Testis (tissue), 5 donors: ENCODE measurements at places on chromosomes 3 and 15. TPM values are rescaled to one million over a fixed set of nuclear protein-coding genes. Genes with fewer than 3 reads are reported as not detected.
A peak's percentile ranks its signal among the peaks of the same experiment; 100 is the strongest.

GRCh38 chr3:10495003-10495402 is 10.4 kb downstream of the ATP2B2 start:
- no peaks in the 10 kb centered on the region for H3K27me3 ChIP-seq
- peak; percentile 38 for DNase-seq
- H3K4me1 ChIP-seq: no peaks in the 10 kb centered on the region

- no peak overlapping the region for H3K4me3 ChIP-seq
- H3K4me1 ChIP-seq: no peaks in the 10 kb centered on the region
- H3K27me3 ChIP-seq: no peaks in the 10 kb centered on the region
- H3K27ac ChIP-seq: no peak overlapping the region
- DNase-seq: no peak
- no peaks in the 10 kb centered on the region for H3K36me3 ChIP-seq
Measured at GRCh38 chr15:27396996-27397395, 426.0 kb downstream of the GABRG3 start.

The GOLGA8M gene
- polyA plus RNA-seq: 8.7 TPM

- no peak for DNase-seq
- no peaks in the 10 kb centered on the region for H3K27me3 ChIP-seq
- H3K36me3 ChIP-seq: no peaks in the 10 kb centered on the region
- H3K4me3 ChIP-seq: no peak overlapping the region
- H3K27ac ChIP-seq: no peak overlapping the region
- no peaks in the 10 kb centered on the region for H3K4me1 ChIP-seq
Measured at GRCh38 chr3:184078851-184079250, 18.0 kb upstream of the HTR3E start.

DNA sequence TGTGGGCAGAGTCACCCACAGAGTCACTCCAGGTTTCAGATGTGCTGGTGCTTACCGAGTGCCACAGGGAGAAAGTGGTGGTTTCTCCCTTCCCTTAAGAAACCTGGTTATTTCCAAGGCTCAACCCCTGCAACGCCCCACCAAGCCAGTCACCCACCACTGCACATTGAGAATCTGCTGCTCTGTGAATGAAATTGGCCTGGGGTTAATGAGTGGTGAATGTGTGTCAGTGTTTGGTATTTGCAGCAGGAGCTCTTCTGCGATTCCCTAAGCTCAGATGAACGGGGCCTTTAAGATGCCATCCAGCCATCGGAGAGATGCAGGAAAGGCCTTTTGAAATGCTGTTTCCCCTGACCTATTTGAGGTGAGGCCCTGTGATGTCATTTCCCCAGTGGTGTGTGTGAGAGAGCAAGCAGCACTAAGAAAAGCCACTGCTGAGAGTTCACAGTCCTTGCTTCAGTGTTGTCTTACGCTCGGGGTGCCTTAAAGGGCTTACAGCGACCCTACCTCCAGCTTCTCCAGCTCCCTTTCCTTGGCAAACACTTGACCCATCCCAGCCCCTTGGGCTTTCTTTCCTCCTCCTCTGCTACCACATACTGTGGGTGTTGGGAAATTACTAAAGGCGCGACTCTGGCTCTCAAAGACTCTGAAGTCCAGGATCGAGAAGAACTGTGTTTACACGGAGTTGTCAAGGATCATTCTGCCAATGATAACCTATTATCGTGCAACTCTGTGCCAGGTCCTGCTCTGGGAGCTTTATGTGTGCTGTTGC is 68.9 kb downstream of the SMAD3 start:
- peaks cover 39% of the 10 kb centered on the region for H3K4me1 ChIP-seq
- H3K36me3 ChIP-seq: no peaks in the 10 kb centered on the region
- H3K27ac ChIP-seq: peak overlapping the region; percentile 45
- no peak overlapping the region for H3K4me3 ChIP-seq

The C3orf52 gene
- 5.7 TPM for polyA plus RNA-seq

DNA sequence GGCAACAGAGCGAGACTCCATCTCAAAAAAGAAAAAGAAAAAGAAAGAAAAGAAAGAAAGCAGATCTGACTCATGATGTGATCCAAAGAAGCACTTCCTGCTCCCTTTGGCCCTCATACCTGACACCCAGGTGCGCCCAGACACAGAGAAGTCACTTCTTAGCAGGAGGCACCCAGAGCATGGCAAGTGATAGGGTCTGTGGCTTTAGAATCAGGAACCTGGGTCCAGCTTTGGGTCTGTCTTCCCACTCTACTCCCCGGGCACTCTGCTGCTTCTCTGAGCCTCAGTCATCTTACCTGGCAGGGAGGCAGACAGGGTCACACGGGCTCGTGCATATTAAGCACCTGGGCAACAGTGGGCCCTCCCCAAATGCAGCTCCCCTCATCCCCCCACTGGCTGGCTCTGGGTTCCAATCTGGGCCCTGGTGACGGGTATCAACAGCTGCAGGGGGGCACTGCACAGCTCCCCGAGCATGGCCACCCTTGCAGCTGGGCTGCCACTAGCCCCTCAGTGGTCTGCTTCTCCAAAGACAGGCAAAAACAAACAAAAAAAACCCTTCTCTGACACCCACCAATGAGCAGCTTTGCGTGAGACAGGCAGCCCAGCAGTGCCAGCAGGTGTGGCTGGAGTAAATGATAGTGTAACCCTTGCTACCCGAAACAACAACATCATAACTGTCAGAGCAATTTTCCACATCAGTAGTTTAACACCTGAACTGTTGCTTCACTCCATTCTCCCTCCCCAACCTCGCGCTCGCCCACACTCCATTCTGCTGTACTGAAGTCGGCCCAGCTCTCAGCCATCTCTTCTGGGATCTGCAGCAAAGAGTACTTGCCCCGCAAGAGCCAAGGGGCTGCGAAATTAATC is 99.8 kb downstream of the MEGF11 start:
- no peak for DNase-seq
- H3K27ac ChIP-seq: no peak overlapping the region
- no peaks in the 10 kb centered on the region for H3K27me3 ChIP-seq

DNA sequence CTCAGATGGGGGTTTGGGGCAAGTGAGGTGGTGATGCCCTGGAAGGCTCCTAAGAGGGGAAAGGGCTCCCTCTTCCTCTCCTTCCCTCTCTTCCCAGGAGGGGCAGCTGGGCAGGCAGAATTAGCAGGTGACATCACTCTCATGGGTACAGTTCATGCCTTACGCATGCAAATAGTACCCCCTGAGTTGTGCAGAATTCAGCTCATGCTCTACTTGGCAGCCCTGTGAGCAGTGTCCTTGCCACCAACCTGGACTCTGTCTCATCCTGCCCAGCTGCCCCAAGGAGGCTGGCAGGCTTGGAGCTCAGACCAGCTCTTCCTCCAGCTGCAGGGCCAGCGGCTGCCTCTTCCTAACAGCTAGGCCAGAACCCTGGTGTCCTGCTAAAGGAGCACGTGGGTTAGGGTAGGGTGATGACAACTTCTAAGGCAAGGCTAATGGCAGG is 3.3 kb downstream of the CHAC1 start:
- H3K4me3 ChIP-seq: no peak overlapping the region
- H3K27ac ChIP-seq: no peak overlapping the region
- no peaks in the 10 kb centered on the region for H3K27me3 ChIP-seq
- DNase-seq: no peak

The UQCC5 gene
- 37.0 TPM for polyA plus RNA-seq

The TTC14 gene
- polyA plus RNA-seq: 18.6 TPM

The C3orf49 gene
- 0.66 TPM for polyA plus RNA-seq

- DNase-seq: no peak
- no peak overlapping the region for H3K4me3 ChIP-seq
- no peaks in the 10 kb centered on the region for H3K27me3 ChIP-seq
- H3K36me3 ChIP-seq: no peaks in the 10 kb centered on the region
Measured at GRCh38 chr3:108088146-108088545, 2.7 kb downstream of the CD47 start.

- H3K4me3 ChIP-seq: no peak overlapping the region
- DNase-seq: no peak
- no peak overlapping the region for H3K27ac ChIP-seq
- H3K27me3 ChIP-seq: no peaks in the 10 kb centered on the region
- H3K36me3 ChIP-seq: no peaks in the 10 kb centered on the region
Measured at GRCh38 chr3:117091676-117092075, 382.1 kb downstream of the TUSC7 start.

DNA sequence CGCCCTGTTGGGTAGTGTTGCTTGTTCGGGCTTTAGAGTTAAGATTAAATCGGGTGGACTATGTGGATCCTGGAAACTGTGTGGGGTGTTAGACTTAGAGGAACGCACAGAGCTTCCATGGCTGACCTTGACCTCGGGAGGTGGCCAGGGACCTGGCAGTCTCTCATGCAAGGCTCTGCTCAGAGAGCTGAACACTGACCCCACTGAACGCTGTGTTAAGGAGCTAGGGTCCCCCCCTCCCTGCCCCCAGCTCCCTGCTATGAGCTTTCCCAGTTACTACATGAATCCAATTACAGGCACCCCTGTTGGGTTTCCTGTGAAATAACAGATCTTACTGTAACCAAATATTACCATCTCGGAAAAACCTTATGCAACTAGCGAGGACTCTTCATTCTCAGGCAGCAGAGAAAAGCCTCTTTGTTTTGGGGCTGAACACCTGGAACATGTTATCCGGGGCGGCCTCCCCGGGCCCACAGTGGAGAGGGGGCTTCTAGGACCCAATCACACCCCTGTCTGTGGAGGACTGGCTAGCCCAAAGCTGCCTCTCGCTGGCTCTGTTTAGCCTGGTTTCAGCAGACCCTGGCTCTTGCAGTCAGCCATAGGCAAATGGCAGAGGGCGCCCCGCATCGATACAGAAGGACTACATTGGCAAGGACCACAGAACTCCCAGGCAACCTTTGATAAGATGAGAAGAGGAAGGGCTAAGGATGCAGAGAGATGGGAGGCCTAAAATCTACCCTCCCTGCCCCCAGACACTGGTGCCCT is 25.8 kb upstream of the ALDH1A3 start:
- no peaks in the 10 kb centered on the region for H3K36me3 ChIP-seq
- DNase-seq: no peak
- H3K4me3 ChIP-seq: no peak overlapping the region
- peaks cover 11% of the 10 kb centered on the region for H3K4me1 ChIP-seq
- no peaks in the 10 kb centered on the region for H3K27me3 ChIP-seq
- no peak overlapping the region for H3K27ac ChIP-seq

DNA sequence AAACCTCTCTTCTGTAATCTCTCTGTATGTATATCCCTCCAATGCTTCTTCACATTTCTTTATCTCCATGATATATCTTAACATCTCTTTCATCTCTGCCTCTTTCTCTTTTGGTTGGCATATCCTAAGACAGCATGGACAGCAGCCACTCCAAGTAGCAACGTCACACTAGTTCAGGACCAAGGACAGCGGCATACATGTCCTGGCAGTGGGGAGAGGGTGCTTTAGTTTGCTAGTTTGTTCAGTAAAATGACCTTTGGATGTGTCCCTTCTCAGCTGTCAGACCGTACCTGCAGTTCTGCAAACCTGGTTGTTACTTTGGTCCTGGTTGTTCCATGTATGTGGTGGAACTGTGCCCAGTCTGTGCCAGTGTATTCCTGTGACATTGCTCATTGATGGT is 225.6 kb upstream of the ROPN1 start:
- H3K36me3 ChIP-seq: no peaks in the 10 kb centered on the region
- H3K4me3 ChIP-seq: no peak overlapping the region
- no peaks in the 10 kb centered on the region for H3K27me3 ChIP-seq
- H3K4me1 ChIP-seq: no peaks in the 10 kb centered on the region

DNA sequence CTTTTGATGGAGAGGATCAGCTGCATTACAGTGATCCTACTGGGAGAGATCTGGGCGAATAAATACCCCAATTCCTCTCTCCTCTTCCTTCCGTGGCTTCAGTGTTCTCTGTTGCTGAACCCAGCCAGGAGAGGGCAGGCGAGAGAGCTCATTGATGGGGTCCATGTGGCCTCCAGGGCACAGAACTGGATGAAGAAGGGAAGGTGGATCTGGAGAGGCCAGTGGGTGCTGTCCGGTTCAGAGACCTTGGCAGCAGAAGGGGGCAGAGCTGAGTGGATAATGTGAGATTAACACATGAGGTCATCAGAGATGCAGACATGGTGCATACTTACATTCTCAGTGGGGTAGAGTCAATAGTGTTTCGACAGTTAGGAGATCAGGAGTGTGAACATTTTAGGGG is 193.6 kb downstream of the CLSTN2 start:
- DNase-seq: peak; percentile 60
- no peak overlapping the region for H3K4me3 ChIP-seq
- no peaks in the 10 kb centered on the region for H3K4me1 ChIP-seq

The MUSTN1 gene
- polyA plus RNA-seq: 21.7 TPM

The PP2D1 gene
- 37.5 TPM for polyA plus RNA-seq

The KNG1 gene
- polyA plus RNA-seq: 0.34 TPM

GRCh38 chr15:92320012-92320699 is 73.5 kb upstream of the ST8SIA2 start:
- H3K4me1 ChIP-seq: no peaks in the 10 kb centered on the region
- no peak overlapping the region for H3K27ac ChIP-seq
- no peaks in the 10 kb centered on the region for H3K36me3 ChIP-seq
- H3K27me3 ChIP-seq: no peaks in the 10 kb centered on the region
- no peak overlapping the region for H3K4me3 ChIP-seq
